ENCODE measurements at places on chromosomes 7 and 10. TPM values are rescaled to one million over a fixed set of nuclear protein-coding genes. Genes with fewer than 3 reads are reported as not detected.

The ZNF716 gene
- total RNA-seq = not detected

The MRPS16 gene
- total RNA-seq = 43.9 TPM

The PLCE1 gene
- total RNA-seq = 2.5 TPM

The TCERG1L gene
- total RNA-seq = not detected

The NUDT13 gene
- 1.1 TPM for total RNA-seq

The OGDHL gene
- 0.26 TPM for total RNA-seq

The TMEM196 gene
- not detected for total RNA-seq

The PCLO gene
- 0.03 TPM for total RNA-seq

The ERVW-1 gene
- total RNA-seq = not detected

The CNTNAP2 gene
- under 0.01 TPM for total RNA-seq

The SKAP2 gene
- 8.2 TPM for total RNA-seq

All from smooth muscle cell of the pulmonary artery (primary cell).